ENCODE measurements at places on chromosomes 7 and 10.
A peak's percentile ranks its signal among the peaks of the same experiment; 100 is the strongest.

DNA sequence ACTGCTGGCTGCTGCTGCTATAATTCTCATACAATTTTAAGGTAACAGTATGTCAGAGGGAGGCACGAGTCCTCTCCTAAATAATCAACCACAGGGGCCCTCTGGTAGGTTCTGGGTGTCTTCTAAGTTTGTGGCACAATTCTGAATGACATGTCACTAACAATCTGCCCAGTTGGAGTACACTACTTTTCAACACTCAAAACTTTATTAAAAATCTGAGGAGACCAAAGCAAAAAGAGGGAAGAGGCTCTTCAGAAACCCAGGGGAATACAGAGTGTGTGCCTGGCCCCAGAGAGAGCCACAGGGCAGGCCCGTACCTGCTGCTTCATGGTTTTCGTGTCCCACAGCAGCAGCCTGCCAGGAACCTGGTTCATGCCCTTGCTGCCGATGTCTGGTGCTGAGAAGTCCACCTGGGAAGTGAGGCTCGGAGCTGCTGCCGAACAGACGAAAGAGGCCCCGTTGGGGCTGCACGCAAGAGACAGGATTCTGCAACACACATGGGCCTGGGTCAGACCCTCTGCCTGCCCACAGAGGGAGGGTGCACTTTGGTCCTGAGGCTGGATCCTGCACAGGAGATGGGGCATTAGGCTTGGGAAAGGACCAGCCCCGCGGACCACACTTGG, 18.3 kb downstream of the WDR91 start:
- no peak for DNase-seq

- DNase-seq = no peak
Observed at GRCh38 chr10:118409295-118409694, 67.2 kb upstream of the FAM204A start.

DNA sequence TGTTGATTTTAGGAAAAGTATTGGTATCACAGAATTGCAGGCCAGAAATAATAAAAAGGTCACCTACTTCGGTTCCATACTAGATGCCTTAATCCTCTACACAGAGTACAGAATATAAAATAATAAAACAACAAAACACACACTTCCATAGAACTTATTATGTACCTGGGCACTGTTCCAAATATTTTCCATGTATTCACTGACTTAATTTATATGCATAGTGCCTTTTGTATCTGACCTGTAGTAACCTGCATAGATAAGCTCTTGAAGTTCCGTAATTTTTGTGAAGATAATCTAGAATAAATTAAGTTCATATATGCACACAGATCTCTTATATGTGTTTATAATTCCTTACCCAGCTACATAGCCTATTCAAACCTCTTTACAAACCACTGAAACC, 78.3 kb downstream of the RAPGEF5 start:
- no peak for DNase-seq

- no peak for DNase-seq
Observed at GRCh38 chr10:100882671-100883311, 30.0 kb upstream of the SLF2 start.

- DNase-seq = no peak
Observed at GRCh38 chr7:25075459-25075858, 49.6 kb downstream of the CYCS start.

GRCh38 chr7:124086843-124087242, 54.0 kb upstream of the TMEM229A start:
- no peak for DNase-seq

- no peak for DNase-seq
Observed at GRCh38 chr7:30436046-30436445, 42.5 kb downstream of the NOD1 start.

- no peak for DNase-seq
Observed at GRCh38 chr10:17199351-17199804, 2.1 kb downstream of the TRDMT1 start.

DNA sequence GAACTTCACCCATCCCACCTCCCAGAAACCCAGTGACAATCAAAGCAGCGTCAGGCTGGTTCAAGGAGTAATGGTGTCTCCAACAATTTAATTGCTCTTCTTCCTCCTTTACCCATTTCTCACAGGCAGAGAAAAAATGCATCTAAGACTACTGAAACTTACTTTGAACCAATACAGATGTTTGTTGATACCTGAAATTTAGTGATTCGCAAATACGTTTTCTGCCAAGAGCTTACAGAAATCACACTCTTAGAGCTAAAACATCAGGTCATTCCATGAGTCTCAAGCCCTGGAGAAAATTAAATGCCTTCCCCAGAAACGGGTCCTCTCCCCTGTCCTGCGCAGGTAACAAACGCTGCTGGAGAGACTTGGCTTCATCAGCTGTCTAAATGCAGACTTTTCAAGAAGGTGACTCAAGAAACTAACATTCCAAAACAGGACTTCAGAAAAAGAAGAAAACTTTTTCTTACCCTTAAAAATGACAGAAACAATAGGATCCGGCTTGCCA, 443 bp downstream of the MYOF start:
- DNase-seq = no peak

DNA sequence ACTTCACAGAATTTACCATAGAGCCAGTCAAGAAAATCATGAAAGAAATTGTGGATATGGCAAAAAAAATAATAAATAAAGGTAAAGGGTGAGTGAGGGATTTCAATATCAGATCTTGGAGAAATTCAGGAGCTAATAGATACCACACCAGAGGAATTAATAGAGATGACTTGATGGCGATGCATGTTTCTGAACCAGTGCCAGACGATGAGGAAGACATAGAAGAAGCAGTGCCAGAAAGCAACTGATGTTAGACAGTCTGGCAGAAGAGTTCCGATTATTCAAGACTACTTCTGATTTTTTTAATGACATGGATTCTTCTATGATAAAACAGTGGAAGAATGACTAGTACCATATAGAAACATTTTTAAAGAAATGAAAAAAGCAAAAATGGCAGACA, 314.7 kb downstream of the BICC1 start:
- DNase-seq = no peak

GRCh38 chr7:150791304-150791703, 8.9 kb downstream of the TMEM176B start:
- DNase-seq = no peak

- no peak for DNase-seq
Observed at GRCh38 chr10:77177589-77177988, 460.0 kb downstream of the KCNMA1 start.

GRCh38 chr10:43284341-43284910, 17.6 kb upstream of the RASGEF1A start:
- no peak for DNase-seq

DNA sequence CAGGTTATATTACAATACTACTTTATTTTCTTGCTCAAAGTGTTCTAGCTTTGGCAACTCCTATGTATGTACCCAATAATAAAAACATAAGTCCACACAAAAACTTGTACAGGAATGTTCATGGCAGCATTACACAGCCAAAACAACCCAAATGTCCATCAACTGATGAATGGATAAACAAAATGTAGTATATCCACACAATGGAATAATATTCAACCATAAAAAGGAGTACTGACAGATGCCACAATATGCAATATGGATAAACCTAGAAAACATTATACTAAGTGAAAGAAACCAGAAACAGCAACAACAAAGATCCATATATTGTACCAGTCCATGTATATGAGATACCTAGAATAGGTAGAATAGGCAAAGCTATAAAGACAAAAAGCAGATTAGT, 21.0 kb downstream of the PPA1 start:
- no peak for DNase-seq

- no peak for DNase-seq
Observed at GRCh38 chr7:136655414-136655813, 213.0 kb upstream of the CHRM2 start.

GRCh38 chr7:152527610-152528032, 91.8 kb upstream of the KMT2C start:
- no peak for DNase-seq

DNA sequence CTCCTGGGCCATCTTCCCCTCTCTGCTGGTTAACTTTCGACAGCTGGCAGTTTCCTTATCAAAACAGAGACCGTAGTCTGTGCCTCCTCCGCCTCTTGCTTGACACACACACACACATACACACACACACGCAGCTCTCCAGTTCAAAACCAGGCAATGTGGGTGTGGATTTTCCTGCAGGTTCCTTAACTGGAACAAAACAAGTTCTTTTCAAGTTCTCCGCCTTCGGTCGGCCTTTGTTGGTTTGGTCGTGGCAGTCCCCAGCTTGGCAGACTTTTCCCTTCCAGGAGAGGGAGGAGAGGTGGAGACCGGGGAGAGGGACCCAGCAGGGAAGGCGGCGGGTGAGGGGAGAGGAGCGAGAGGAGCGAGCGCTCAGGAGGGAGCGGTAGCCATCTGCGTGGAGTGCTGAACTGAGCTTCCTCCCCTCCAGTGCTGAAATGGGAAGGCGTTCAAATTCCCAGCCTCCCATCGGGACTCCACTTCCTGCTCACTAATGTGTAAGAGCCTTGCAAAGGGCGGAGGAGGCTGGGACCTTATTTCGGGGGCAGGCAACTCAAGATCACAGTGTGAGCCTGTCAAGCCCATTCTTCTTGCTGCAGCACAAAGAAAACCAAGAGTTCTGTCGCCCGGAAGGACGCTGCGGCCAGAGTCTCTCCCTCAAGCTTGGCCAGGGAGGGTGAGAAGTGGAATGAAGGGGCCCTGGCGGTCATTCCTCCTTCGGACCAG, 120.6 kb downstream of the PRPF18 start:
- DNase-seq = peak; percentile 6

DNA sequence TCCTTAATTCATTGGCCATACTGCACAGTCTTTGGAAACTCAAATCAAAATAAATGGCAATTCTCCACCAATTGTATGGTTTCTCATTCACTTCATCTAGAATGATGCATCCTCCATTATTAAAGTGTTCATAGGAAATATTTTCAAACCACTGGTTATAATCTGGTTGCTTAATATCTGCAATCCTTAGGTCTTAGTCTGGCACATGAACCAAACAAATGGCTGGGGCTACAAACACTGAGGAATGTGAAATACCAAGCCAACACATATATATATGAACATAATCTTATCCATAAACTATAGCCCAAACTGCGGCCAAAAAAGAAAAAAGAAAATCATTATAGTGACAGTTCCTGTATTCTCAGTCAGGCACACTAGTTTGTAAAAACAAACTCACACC, 5.7 kb upstream of the MSS51 start:
- no peak for DNase-seq

DNA sequence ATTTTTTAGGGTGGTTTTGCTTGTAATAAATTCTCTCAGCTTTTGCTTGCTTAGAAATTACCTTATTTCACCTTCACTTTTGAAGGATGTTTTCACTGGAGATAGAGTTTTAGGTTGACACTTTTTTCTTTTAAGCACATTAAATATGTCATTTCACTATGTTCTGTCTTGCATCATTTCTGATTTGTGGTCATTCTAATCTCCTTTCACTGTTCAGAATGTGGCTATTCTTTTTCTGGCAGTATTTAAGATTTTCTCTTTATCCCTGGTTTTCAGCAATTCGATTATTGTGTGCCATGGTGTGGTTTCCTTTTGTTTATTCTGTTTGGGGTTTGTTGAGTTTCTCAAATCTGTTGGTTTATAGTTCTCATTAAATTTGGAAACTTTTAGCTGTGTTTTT, 1065.6 kb downstream of the KCNMA1 start:
- no peak for DNase-seq

DNA sequence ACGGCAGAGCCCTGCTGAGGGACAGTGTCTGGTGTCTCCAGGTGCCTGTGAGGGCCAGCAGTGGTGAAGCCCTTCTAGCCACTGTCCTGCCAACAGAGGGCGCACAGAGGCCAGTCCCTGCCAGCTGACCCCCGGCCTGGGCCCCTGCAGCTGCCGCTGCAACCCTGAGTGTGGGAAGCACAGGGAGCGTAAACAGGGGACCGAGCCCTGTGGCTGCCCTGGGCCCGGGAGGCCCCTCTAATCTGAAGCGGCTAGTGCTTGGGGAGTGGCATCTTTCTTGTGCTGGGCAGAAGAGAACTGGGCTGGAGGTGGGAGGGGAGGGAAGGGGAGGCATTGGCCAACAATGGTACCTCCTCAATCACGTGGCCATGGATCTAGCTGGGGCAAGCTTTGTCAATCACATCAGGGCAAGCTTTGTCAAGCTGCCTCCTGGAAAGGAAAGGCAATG, 34.6 kb downstream of the TRIM8 start:
- DNase-seq = peak; percentile 40

DNA sequence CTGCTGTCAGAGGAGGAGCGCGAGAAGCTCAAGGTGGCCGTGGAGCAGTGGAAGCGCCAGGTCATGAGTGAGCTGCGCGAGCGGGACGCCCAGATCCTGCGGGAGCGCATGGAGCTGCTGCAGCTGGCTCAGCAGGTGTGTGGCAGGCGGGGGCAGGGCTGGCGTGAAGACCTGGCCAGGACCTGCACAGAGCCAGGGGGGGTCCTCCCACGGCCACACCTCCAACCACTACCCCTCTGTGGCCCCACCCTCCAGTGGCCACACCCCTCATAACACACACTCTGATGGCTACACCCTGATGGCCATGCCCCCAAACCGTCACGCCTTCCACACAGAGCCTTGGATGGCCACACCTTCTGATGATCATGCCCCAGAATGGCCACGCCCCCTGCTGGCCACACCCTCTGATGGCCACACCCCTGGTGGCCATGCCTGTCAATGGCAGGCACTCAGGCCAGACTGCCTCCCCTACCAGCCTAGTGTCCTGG, 23.4 kb upstream of the DPYSL4 start:
- no peak for DNase-seq

- DNase-seq = no peak
Observed at GRCh38 chr7:26490640-26491624, 199.3 kb downstream of the SNX10 start.

GRCh38 chr7:121406944-121407343, 10.8 kb upstream of the FAM3C start:
- DNase-seq = no peak

GRCh38 chr10:14008740-14009080, 322.0 kb downstream of the FRMD4A start:
- no peak for DNase-seq

GRCh38 chr10:13593535-13593934, 6.8 kb downstream of the PRPF18 start:
- DNase-seq = no peak

DNA sequence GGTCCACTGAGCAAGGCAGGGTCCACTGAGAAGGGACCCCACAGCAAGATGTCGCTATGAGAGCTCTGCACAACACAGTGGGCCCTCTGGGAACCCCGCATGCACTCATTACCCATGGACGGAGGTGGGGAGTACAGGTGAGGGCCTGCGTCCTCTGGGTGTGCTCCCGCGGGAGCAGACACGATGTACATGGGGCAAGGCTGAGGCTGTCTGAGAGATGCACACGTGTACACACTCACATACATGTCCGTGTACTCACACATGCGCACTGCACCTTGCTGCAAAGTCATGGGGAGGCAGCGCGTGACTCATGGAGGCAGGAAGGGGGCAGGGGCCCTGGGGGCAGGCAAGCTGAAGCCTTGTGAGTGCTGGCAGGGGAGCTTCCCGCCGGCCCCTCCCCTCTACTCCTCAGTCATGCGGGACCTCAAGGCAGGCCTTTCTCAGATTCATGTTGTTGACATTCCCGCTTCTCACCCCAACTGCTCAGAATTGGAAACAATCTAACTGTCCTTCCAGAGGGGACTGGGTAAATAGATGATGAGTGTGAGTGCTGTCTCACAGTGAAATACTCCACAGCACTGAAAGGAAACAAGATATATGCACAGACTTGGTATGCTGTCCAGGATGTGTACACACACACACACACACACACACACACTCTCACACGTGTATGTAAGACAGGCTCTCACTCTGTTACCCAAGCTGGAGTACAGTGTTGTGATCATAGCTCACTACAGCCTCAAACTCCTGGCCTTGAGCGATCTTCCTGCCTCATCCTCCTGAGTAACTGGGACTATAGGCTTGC, 40.0 kb downstream of the GOLGA7B start:
- DNase-seq = no peak
